ENCODE measurements at places on chromosomes 5 and 9.

GRCh38 chr5:151881621-151882225 lies 42.9 kb downstream of the GLRA1 start:
- DNase-seq = no peak

- no peak for DNase-seq
These were observed 22.4 kb downstream of the MAML1 start for GRCh38 chr5:179755022-179755421.

- no peak for DNase-seq
These were observed 27.7 kb upstream of the GAS1 start for GRCh38 chr9:86975036-86975435.

GRCh38 chr5:157540707-157541446 lies 34.7 kb downstream of the ADAM19 start:
- DNase-seq = no peak

DNA sequence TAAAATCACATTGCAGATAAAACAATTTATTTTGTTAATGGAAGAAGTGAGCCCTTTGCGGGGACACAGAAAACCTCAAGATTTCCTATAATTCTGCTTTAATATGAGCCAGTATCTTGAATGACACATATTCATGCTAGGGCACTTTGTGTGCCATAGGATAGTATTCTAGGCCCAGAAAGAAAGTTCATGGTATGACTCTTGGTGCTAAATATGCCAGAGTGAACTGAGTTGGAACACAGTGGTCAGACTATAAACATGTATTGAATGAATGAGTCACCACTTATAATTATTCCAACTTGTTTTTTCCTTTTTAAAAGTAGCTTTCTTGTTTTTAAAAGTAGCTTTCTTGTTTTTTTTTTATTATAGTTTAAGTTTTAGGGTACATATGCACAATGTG lies 46.0 kb downstream of the ADAMTS19 start:
- DNase-seq = no peak

DNA sequence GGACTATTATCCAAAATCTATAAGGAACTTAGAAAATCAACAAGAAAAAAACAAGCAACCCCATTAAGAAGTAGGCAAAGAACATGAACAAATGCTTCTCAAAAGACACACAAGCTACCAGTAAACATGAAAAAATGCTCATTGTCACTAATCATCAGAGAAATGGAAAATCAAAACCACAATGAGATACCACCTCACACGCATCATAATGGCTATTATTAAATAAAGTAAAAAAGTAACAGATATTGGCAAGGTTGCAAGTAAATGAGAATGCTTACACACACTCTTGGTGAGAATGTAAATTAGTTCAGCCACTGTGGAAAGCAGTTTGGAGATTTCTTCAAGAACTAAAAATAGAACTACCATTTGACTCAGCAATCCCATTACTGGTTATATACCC lies 167.0 kb upstream of the DMRTA1 start:
- no peak for DNase-seq

DNA sequence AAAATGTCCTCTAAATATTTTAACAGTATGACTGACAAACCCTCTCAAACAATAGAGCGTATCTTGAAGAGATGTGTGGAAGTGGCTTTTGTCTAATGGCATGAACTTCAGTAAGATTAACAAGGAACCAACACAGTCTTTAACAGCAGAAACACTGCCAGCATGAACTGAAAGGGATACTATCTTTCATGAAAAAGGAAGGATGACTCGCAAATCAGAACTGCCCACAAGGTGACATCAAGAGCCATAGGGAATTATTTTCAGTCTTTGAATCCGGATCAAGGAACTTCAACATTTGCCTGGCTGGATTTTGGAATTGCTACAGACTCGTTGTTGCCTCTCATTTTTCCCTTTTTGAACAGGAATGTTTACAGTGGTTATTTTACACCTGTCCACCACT lies 5.1 kb upstream of the HEXB start:
- DNase-seq = no peak

- DNase-seq = no peak
These were observed 60.9 kb upstream of the TLR4 start for GRCh38 chr9:117643288-117643654.

- no peak for DNase-seq
These were observed 6.1 kb upstream of the PLGRKT start for GRCh38 chr9:5443850-5444249.
